ENCODE measurements at places on chromosomes 6 and 20. TPM values are rescaled to one million over a fixed set of nuclear protein-coding genes. Genes with fewer than 3 reads are reported as not detected.

The TXNDC5 gene
- total RNA-seq: 62.7 TPM

GRCh38 chr6:70734381-70734780 lies 66.7 kb downstream of the SMAP1 start:
- DNase-seq: no peak

The UST gene
- 33.1 TPM for total RNA-seq

GRCh38 chr6:116008470-116009243 lies 52.0 kb downstream of the FRK start:
- no peak for DNase-seq

DNA sequence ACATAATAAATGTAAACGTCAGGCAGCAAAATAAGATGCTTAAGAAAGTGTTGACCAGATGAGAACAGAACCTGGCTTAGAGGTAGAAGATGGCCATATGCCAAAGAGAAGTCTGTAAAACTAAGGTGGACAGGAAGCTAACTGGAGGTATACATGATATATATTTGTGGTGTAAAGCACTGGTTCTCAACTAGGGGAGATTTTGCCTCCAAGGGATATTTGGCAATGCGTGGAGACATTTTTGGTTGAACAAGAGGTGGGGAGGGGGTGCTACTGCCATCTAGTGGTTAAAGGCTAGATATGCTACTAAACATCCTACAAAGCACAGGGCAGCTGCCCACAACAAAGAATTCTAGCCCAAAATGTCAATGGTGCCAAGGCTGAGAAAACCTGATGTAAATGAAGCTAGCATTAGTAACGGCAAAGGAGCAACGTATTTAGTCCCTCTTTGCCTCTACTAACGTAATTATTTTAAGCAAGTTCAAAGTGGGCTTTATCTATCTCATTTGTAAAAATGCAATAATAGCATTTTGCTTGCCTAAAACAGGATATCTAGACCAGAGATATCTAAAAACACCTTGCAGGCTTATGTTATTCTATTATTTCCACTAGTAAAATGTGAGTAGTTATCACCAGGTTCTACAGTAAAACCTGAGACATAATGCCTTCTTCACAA lies 182.6 kb downstream of the RNGTT start:
- DNase-seq: no peak

GRCh38 chr20:18532626-18533025 lies 24.9 kb downstream of the SEC23B start:
- no peak for DNase-seq

DNA sequence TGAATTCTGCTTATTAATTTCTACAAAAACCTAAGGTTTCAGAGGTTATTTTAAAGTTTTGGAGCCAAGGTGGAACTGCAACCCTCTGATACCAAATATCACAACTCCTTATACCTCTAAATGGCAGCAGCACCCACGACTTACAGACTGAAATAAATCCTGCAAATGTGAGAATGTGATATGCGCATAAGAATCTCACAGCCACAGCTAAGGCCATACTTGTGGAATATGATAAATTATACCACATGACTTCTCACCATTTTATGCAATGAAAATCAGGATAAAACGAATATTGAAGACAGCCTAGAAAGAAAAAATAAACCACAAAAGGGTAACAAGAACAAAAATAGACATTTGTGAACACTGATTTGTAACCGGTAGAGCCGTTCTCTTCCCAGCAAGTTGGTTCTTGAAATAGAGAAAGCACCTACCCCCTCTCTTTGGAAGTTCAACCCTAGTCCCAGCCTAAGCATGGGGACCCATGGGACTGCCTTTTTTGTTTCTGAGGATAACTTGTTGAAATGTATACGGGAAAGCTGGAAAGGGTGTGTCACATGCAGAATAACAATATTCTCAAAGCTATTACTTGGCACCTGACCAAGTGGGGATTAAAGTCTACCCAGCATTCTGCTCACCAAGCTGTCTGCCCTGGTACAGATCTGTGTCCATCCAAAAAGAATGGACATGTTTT lies 47.1 kb upstream of the MCM9 start:
- no peak for DNase-seq

GRCh38 chr6:117906507-117906957 lies 532 bp upstream of the SLC35F1 start:
- DNase-seq: no peak

The GDAP1L1 gene
- not detected for total RNA-seq

- DNase-seq: no peak
Measured at GRCh38 chr6:13431861-13432465, 55.4 kb downstream of the GFOD1 start.

GRCh38 chr6:165804331-165805066 lies 141.5 kb upstream of the PDE10A start:
- no peak for DNase-seq

The PRKN gene
- 15.9 TPM for total RNA-seq

The NOX3 gene
- not detected for total RNA-seq

GRCh38 chr6:48068278-48069251 lies 42.4 kb downstream of the PTCHD4 start:
- peak; percentile 53 for DNase-seq

GRCh38 chr6:16130932-16131387 lies 2.1 kb downstream of the MYLIP start:
- DNase-seq: no peak

The TNXB gene
- 423 TPM for total RNA-seq

- no peak for DNase-seq
Measured at GRCh38 chr20:37995856-37996605, 37.2 kb downstream of the TTI1 start.

DNA sequence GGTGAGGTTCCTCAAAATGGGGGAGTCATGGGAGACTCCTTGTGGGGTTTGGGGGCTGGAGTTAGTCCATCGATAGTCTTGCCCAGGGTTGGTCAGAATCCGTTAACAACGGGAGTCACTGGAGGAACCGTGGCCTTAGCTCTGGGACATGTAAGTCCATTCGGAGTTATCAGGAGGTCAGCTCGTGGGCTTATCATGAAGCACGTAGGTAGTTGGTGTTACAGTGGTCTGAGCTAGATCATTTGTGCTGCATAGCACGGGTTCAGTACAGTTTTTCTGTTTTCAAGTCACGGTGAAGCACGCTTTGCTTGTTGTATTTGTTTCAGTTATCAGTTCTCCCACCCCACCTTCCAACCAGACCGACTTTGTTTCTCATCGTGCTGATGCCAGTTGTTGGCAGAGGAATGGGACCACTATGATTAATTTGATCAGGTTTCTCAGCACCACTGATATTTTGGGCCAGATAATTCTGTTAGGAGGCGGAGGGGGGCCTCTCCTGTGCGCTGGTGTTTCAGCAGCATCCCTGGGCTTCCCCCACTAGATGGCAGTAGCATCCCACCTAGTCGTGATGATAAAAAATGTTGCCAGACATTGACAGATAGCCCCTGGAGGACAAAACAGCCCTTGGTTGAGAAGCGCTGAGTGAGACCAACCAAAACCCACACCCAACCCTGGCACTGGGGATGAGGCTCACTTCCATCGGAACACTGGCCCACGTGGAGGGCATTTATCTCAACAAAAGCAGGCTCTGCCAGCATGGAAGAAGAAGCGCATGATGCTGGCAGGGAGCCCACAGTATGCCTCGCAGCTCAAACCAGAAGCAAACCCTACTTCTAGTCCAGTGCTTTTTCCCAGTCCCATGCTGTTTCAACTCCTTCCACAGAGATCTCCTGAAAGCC lies 2.2 kb upstream of the APMAP start:
- DNase-seq: peak; percentile 91

DNA sequence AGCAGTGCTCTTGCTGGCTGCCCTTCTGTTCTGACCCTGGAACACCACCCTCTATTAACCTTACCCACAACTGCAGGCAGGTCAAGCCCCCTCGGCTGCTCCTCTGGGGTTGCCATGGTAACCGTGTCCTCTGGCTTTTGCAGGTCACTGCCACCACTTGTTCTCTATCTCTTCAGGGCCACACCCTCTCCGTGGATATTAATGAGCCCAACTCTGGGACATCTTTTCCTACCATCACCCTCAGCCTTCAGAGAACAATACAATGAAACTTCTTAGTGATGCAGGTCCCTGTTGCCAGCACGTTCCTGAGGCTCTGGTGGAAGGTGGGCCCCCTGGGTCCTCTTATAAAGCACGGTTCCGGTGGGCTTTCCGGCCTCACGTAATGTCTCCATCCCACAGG lies 30.8 kb upstream of the MICB start:
- no peak for DNase-seq

GRCh38 chr20:44465001-44465560 lies 10.6 kb upstream of the TTPAL start:
- no peak for DNase-seq

DNA sequence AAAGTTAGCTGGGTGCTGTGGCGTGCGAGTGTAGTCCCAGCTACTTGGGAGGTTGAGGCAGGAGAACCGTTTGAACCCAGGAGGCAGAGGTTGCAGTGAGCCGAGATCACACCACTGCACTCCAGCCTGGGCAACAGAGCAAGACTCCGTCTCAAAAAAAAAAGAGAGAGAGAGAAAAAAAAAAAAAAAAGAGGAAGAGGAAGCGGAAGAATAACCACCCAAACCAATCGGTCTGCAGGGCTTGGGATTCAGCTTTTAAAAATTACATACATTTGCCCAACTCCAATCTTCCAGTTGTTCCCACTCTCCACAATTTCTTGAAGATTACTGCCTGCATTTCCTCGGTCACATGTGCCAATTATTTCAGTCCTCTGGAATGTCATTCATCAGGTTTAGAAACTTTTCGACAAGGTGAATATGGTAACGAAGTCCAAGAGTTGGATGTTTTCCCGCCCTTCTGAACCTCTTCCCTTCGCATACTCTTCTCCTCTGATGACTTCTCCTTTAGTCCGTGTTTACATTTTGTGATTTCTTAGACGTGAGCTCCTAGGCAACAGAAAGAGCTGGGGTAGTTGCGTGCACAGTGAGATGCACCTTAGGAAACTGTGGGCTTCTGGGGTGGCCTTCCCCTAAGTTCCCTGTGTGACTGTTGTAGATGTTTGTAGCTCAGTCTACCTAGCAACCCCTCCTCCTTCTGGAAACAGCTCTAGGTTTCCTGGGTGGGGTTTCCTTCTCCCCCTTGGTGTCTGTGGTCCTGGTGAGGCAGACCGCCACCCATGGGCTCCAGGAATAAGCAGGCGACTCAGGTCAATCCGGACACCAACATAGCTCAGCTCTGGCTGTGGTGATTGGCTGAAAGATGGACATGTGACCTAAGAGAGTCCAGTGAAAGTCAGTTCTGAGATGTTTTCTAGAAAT lies 63.0 kb upstream of the NCOA3 start:
- DNase-seq: no peak

DNA sequence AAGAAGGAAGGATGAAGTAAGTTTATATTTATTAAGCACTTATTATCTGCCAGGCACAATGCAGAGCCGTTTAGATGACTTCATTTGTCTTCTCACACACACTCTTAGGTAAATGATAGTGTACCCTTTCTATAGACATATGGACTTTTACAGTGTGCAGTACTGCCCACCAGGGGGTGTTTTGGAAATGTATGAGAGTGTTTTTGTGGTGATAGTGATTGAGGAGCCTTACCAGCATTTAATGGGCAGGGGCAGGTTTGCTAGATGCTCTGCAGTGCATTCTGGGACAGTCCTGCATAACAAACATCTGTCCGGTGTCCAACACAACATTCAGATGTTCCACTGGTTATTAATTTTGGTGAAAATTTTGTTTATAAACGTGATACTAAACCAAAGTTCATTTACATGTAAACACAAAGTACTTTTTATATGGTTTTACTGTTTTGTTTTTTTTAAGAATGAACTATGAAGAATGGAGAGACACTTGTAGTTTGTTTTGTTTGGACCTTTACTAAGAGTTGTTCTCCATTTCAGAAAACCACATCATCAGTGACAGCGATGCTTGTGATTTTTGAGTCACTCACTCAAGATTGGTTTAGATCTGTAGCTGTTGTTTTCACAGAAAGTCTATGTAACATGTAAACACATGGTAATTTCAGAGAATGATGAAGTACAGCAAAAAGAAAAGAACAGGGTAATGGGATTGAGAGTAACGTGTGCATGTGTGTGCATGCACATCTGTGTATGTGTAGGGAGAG lies 19.9 kb downstream of the KCNS1 start:
- no peak for DNase-seq

DNA sequence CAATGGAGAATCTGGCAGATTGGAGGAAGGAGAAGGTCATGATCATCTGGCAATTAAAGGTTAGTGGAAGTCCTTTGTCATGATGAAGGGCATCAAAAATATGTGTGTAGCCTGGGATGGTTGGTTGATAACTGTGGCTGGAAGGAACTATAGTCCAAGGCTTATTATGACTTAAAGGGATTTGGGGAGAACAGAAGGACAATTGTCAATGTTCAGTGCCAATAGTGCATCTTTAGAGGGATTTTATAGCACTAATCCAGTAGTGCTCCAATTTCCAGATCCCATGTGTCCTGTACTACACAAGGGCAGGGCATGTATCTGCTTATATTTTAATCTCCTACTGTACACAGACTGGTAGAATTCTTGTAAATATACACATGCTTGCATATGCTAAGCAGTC lies 5.0 kb upstream of the ZBTB24 start:
- no peak for DNase-seq

GRCh38 chr6:142543606-142544005 lies 241.8 kb downstream of the ADGRG6 start:
- no peak for DNase-seq

DNA sequence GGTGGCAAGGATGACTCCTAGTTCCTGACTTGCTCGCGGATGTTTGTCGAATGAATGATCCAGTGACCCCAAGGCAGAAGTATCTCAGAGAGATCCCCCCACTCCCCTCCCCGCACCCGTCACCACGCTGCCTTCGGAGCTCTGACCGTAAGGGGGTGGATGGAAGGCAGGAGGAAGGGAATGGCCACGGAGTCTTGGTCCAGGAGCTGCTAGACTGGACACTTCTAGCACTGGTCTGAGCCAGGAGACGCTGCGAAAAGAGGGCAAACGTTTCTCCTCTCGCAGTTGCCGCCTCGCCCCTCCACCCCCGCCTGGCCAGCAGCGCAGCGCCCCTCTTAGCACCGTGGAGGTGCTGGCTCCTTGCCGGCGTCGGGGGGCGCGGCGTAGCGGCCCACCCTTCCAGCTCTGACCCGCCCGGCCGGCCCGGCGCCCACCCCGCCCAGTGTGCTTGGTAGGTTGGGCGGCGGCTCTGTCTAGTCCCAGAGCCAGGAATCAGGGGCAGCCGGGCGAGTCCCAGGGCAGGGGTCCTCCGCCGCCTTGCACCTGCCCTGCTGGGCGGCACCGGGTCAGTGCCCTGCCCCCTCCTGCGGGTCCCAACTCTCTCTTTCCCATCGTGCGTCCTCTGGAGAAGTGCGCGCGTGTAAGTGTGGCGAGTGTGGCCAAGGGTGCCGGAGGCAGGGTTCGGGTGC lies 2.4 kb upstream of the DBNDD2 start:
- no peak for DNase-seq

DNA sequence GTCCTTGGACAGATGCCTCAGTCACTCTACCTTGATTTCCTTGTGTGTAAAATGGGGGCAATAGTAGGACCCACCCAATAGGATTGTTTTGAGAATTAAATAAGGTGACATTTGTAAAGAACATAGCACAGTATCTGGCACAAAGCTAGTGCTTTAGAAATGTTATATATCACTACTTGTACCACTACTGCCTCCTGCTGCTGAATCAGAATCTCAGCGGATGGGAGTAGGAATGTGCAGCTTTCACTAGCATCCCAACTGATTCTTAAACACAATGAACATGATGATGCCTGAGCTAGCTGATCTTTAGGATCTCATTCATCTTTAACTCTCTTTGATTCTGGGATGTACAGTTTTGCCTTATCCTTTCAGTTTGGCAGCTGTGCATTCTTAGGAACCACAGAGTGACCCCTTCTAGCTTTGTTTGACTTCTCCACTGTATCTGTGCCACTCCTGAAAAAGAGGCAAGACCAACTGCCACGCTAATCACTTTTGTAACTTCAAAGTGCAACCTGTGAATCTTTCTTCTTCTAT lies 7.2 kb downstream of the PBOV1 start:
- no peak for DNase-seq

- no peak for DNase-seq
Measured at GRCh38 chr6:52553719-52554118, 23.1 kb downstream of the TRAM2 start.

Data from sciatic nerve (tissue), 2 donors.